Astrocyte (in vitro differentiated cells and primary cell): ENCODE measurements at places on chromosomes 3 and 15.

DNA sequence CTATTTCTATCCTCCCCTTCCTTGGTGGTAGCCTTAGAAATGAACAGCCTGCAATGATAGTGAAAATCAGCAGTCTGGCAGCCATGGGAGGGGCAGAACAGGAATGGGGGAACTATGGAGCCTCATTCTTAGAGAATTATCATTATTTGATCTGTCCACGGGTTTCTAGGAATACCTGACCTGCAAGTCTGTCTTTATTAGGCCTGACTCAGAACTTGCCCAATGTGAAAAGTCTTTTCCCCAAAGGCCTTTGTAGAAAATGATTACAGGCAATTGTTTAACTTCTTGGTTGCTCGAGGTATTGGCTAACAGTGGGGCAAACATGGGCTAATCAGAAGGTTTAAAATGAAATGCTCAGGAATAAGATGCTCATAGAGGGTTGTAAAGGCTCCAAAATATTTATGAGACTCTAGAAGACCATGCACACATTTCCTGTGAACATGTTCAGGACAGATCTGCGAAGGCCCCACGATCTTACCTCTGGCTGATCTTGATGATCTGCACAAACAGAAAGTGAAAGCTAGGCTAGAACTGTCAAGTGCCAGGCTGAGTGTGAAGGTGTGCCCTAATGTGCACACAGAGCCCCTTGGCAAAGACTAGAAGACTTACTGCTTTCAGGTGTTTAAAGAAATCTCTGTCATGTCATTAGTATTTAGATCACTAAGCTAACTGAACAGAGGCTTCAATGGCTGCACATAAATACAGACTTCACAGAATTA is 39.6 kb upstream of the LAMP3 start:
- no peak for DNase-seq

GRCh38 chr15:76376816-76377215 is 40.2 kb downstream of the ISL2 start:
- DNase-seq: no peak

- DNase-seq: no peak
These were observed 1.6 kb downstream of the MPI start for GRCh38 chr15:74891469-74891868.

DNA sequence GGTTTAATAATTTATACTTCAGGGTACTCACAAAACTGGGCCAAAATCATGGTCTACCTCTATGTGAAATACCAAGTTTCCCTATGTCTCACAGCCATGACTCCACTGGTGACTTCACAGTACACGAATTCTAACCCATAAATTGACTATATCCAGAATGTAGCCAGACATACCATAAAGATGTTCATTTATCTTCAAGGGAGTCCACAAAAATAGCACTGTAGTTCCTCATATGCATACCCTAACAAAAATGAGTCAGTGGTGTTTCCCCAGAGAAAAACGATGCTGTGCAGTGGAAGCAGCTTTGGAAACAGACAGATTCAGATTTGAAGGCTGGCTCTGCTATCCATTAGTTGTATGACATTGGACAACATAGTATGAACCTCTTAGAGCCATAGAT is 438.8 kb downstream of the FHIT start:
- no peak for DNase-seq

DNA sequence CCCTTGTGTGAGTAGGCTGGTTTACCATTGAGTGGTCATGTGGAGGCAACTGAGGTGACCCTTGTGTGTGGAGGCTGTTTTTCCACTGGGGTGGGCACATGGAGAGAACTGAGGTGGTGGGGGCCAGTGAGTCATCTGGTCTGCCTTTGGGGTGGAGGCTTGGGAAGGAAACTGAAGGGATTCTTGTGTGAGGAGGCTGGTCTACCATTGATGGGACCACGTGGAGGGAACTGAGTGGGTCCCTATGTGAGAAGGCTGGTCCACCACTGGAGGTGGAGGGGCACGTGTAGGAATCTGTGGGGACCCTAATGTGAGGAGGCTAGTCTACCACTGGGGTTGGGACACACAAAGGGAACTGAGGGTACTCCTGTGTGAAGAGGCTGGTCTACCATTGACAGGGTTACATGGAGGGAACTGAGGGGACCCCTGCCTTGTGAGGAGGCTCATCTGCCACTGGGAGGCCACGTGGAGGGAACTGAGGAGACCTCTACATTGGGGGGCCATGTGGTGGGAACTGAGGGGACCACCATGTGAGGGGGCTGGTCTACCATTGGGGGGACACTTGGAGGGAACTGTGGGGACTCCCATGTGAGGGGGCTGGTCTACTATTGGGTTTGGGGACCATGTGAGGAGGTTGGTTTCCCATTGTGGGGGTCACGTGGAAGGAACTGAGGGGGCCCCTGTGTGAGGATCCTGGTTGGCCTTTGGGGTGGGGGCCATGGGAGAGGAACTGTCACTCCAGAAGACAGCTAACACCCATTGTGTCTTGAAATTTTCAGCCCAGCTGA is 164.5 kb downstream of the WNT7A start:
- DNase-seq: no peak

- DNase-seq: peak; percentile 85
These were observed 75.9 kb upstream of the ATP2B2 start for GRCh38 chr3:10581251-10581650.

DNA sequence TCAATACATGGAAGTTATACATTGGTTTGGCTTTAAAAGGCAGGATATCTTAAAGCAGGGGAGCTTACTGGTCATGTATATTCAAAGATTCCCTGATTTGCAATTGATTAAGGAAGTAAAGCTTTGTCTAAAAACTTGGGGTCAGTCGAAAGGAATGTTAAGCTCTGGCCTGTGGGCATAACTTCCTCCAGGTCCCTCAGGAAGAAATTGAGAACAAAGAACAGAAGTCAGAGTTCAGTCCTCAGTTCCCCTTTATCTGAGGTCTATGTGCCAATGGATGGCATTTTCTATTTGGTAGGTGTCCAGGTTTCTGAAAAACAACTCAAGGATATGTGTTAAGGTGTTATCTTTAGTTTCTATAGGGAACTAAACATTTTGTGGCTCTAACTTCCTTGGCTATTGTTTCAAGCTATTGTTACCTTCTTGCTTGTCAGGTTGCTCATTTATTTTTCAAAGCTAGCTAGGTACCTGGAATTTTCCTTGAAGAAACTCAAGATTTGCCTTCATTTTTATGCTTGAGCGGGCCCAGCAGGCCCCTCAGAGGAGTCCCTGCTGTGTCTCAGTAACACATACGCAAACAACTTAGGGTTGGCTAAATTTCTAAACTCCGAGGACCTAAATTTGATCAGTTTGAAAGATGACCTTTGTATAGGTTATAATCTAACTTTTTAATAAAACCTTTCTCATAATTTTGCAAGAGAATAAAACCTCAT is 135.0 kb upstream of the UBE2E2 start:
- no peak for DNase-seq
